ENCODE measurements at places on chromosomes 11 and 22.

GRCh38 chr22:36104988-36105387, 55.6 kb downstream of the APOL3 start:
- no peak for DNase-seq

GRCh38 chr11:95093548-95093947, 3.9 kb downstream of the ENDOD1 start:
- DNase-seq: no peak

DNA sequence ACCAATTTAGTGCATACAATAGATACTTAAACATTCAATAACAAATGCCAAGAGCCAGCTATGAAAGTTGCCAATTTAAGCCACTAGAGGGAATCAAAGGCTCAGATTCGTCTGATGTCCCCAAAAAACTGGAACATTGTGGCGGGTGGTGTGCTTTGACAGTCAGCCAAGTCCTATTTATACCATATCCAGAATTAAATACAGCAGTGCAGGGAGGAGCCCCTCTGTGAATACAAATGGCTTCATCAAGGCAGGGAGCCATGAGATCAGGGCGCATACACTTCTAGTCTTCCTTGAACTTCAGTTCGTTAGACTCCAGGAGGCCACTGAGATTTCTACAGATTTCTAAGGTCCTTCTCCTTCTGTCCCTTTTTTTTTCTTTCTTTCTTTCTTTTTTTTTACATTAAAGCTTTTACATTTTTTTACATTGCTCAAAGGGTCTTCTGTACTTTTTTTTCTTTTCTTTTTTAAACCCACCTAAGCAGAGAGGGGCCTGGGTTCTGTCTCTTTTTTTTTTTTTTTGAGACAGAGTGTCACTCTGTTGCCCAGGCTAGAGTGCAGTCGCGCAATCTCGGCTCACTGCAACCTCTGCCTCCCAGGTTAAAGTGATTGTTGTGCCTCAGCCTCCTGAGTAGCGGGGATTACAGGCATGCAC, 41.5 kb upstream of the HSPA8 start:
- DNase-seq: no peak

DNA sequence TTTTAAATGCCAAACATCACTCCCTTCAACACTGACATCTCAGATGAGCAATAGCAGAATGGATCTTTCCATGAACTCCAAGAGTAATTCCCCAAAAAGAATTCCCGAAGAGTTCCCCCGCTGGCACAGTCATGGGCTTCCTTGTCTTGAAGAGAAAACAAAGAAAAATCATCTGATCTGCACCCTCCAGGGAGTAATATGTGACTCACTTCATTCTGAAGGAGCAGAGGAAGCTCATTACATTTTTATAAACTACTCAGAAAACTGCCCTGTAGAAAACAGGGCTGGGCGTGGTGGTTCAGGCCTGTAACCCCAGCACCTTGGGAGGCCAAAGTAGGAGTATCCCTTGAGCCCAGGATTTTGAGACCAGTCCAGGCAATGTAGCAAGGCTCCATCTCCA, 35.7 kb downstream of the CELSR1 start:
- DNase-seq: no peak

GRCh38 chr11:12884751-12885318, 124.3 kb upstream of the RASSF10 start:
- DNase-seq: no peak

DNA sequence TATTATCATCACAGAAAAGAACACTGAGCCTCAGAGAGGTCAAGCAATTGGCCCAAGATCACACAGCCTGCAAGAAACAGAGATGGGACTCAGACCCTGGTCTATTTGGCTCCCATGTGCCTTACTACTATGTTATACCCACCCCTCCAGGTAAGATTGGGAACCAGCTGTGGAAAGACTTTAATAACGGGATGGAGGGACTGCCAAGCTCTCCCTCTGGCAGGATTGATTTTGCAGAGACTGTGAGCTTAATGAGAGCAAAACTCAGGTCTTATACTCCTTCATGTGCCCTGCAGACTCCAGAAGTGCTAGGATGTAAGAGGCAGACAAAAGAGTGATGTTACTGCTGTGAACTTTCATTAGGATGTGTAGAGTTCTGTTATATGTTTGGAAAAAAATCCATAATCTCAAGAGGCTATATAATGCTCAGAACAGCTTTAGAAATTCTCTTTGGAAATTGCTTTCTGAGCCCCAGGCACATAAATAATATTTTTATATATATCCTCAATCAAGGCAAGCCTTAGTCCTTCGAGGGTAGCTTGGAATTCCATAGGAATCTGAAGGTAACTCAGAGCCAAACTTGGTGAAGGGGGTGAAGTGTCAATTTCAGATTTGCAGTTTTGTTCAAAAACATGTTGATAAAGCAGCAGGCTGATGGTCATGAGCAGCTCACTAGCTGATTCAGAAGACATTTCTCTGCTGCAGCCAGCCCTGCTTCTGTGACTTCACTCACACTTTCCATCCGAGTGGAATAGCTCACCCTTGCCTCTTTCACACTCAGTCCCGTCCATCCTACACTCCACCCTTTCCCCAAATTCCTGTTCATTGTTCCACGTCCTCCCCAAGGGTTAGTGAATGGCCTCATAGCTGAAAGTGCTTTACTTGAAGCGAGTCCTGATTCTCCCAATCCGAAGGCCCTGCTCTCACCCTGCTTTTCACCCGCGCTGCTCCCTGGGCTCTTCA, 188.8 kb downstream of the SNX19 start:
- no peak for DNase-seq

GRCh38 chr22:21682385-21683175, 16.8 kb downstream of the PPIL2 start:
- no peak for DNase-seq

- DNase-seq: no peak
Observed at GRCh38 chr11:129410395-129410960, 34.8 kb downstream of the BARX2 start.

DNA sequence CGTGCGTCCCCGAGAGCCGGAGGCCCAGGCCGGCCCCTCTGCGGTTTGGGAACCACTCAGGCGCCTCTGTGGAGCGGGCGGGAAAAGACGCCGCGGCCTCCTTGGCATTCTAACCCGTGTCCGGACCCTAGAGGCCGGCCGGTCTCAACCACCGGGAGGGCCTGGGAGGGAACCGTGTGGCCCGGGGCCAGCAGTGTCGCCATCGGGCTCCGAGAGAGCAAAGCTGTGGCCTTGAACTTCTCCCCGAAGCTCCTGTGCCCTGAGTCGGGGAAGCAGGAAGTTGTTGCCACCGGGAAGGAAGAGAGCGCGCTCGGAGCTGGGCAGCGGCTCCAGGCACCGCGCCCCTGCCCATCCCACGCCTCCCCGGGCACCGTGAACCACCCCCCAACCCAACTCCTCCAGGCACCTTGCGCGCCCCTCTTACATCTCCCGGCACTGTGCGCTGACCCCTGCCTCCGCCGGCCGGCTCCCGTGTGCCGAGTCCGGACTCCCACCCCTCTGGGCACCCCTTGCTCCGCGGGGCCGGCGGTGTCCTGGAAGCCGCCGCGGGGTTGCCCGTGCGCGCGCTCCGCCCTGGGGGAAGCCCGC, 80.0 kb upstream of the PPARA start:
- no peak for DNase-seq

- DNase-seq: no peak
Observed at GRCh38 chr22:44583854-44584253, 85.8 kb upstream of the RTL6 start.

- DNase-seq: no peak
Observed at GRCh38 chr11:132264616-132265015, 894.2 kb downstream of the NTM start.

GRCh38 chr11:35150454-35150853, 11.5 kb downstream of the CD44 start:
- DNase-seq: no peak

- DNase-seq: no peak
Observed at GRCh38 chr22:19815093-19815822, 39.4 kb downstream of the GNB1L start.

DNA sequence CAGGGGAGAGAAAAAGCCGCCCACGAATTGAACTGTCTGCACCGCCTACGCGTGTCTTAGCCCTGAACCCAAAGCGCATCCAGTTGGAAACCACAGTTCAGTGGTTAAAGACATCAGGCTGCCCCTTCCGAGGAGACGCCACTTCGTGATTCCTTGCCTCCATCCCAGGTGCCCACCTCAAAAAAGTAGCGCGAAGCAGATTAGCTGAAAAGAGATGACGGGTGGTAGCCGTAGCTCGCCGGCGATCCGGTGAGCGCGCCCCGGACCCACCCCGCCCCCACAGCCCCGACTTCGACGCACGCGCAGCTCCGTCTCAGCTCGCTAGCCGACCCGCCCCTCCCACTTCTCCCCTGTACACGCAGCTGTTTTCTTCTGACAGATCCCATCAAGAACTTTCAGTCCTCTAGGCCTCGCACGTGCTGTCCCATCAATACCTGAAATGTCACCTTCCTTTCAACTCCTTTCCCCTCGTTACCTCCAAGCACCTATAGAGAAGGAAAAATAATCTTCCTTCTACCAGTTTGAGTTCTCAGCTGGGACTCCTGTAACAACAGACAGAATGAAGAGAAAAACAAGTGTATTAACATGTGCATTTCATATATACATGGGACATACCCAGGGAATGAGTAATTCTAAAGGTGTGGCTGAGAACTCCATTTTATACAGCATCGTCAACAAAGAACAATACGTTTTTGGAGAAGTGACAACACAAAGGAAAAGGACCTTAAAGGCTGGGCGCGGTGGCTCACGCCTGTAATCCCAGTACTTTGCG, 49.5 kb downstream of the OR4D9 start:
- peak; percentile 71 for DNase-seq

DNA sequence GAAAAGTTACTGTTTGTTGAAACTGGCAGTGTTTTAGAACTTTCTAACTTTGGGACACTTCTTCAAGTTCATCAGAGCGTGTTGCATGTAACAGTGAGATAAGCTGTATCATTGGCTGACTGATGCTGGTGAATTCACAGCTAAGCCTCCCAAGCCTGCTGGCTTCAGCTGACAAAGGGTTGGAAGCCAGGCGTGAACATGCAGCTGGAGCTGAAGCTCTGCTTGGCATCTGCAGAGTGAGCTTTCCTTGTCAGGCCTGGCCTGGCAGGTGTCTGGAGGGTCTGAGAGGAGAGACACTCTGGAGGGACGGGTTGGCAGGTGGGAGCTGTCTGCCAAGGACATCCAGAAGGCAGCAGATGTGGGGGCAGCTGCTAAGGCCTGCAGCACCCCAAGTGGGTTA, 1.5 kb downstream of the AMPD3 start:
- DNase-seq: no peak

DNA sequence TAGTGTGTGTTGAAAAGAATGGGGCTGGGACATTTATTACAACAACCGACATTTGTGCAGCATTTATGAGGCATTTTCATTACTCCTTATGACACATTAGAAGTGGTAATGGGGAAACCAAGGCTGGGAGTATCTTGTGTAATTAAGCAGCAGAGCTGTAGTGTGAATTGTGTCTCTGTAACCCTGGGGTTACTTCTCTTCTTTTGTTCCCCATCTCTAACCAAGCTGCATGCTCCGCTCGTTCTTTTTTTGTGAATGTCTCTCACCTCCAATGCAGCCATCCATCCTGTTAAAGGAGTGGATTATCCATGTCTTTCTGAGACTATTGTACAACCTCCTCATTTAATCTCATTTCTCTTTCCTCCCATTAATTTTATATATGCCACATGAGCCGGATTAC, 65.7 kb downstream of the ENDOD1 start:
- no peak for DNase-seq

GRCh38 chr11:66823700-66824099, 19.5 kb upstream of the RCE1 start:
- no peak for DNase-seq

- DNase-seq: no peak
Observed at GRCh38 chr11:76603202-76603601, 67.3 kb downstream of the LRRC32 start.

DNA sequence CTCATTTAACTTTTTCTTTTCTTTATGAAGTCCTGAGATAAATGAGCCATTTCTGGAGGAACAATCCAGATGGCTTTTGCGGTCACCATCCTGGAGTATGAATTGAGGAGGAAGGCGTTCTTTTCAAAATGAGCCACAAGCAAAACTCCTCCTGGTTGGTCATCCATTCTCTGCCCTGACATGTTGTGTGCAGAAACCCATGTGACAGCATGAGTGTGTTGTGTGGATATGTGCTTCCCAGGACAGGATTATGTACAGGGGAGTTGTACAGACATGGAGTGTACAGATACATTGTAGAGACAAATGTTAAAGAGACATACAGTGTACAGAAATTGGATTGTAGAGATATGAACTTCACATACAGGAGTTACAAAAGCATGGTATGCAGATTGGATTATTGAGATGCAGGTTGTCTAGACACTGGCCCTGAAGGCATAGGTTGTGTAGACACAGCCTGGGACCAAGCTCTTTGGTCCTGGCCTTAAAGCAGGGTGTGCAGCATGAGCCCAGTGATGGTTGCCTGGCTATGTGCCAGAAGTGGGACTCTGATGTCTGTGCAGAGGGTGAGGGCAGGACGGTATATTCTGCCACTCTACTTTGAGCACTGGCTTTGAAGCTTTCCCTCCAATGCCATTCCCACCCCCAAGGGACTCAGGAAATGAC, 178.5 kb upstream of the ZBED5 start:
- DNase-seq: no peak

DNA sequence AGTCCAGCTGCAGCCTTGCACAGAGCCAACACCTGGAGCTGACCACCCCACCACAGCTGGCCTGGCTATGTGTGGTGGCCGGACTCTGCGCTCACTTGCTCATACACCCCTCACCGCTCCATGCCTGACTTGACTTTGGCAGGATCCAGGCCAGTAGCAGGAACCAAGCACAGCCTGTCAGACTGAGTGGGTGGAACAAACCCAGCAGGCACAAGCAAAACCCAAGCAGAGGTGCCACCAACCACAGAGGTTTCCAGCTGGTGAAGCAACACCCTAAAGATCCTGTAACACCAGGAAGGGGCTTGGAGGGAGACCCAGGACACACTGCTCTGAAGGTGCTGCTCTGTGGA, 44.9 kb upstream of the WNT11 start:
- no peak for DNase-seq

GRCh38 chr11:32334822-32335221, 100.5 kb downstream of the WT1 start:
- DNase-seq: no peak

DNA sequence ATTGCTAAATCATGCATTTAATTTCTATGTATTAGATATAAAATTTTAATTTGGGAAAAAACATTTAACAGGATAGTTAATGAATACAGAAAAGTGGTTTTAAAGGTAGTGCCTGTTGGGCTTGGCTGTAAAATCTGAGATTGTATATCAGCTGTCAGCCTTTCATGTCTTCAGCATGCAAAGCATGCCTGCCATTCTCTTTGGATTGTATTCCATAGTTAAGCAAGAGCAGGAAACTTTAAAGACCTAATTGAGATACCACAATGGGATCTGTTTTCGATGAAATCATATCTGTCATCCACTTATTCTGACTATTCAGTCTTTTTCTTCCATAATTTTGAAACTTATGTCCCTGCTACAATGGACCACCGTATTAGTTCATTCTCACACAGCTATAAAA, 451.0 kb upstream of the DDI1 start:
- DNase-seq: no peak

Data from stimulated activated CD8-positive, alpha-beta memory T cell treated with anti-CD3 and anti-CD28 coated beads, Interleukin-15, amount 100 ng/mL, for 48 hours (primary cell).